NCI-H1092 treated with DMSO at 0.1 percent for 48 hours (cell line): ENCODE measurements at places on chromosomes 11 and 22.

- DNase-seq: no peak
These were observed 68.5 kb upstream of the PITPNB start for GRCh38 chr22:27987557-27987956.

DNA sequence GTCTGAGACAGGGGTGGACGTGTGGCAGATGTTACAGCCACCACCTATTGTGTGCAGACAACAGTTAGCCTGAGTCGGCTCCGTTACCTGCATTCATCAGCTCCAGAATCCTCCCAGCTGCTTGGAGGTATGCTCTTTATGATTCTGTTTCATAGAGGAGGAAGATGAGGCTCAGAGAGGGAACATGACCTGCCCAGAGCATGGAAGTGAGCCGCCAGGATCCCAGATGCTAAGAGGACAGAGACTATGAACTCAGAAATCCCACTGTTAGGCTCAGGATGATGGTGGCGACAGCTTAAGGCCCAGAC, 1.5 kb downstream of the EMID1 start:
- DNase-seq: no peak

GRCh38 chr22:21672107-21672629, 6.4 kb downstream of the PPIL2 start:
- DNase-seq: no peak

DNA sequence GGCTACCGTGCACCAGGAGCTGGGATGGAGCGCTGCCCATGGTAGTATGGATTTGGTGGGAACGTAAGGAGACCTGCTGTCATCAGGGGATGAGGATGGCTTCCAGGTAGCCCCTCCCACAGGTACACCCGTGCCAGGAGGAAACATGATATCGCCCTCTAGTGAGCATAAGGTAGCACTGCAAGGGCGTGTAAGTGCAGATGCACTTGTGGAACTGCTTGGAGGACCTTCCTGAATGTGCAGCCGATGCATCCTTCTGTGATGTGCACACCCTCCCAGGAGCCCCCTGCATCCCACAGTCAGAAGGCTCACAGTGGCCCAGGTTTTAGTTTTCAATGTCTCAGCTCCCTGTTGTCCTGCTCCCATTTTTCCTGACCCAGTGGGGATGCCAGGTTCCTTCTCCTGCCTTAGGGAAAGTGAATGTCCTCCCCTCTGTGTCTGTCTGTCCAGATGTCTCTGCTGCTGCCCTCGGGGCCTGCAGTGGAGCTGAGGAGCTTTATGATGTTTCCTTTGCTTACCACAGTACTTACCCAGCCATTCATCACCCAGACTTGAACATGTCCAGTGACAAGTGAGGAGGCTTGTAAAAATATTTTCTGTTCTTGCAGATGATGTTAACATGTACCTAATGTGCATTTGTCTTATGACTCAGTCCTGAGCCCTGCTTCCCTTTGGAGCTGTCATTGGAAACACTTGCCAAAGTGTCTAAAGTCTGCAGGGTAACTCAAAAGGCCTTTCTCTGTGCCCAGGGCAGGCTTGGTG, 49.2 kb downstream of the DBX1 start:
- DNase-seq: peak; percentile 74

DNA sequence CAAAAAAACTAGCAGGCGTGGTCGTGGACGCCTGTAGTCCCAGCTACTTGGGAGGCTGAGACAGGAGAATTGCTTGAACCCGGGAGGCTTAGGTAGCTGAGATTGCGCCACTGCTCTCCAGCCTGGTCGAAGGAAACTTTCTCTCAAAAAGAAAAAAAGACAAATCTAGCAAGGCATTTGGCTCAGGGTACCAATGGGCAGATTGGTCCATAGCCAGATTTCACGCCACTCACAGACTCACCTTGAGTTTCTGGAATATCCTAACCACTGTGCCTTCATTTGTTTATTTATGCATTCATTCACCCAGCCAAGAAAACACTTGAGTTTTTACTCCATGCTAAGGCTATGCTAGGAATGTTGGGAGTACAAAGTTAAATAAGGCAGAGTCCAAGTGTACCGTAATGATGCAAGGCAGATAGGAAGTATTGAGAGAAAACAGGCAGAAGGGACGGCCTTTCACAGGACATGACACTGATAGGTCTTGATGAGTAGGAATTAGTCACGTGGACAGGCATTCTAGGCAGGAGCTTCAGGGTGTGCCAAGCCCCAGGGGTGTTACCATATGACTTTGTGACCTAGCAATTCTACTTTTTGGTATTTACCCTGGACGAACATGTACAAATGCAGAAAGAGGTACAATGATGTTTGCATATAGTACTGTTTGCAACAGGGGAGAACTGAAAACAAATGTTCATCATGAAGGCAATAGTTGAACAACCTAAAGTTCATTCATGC, 3.0 kb upstream of the PACSIN3 start:
- DNase-seq: no peak

GRCh38 chr11:133952199-133953190, 4.3 kb downstream of the IGSF9B start:
- no peak for DNase-seq

DNA sequence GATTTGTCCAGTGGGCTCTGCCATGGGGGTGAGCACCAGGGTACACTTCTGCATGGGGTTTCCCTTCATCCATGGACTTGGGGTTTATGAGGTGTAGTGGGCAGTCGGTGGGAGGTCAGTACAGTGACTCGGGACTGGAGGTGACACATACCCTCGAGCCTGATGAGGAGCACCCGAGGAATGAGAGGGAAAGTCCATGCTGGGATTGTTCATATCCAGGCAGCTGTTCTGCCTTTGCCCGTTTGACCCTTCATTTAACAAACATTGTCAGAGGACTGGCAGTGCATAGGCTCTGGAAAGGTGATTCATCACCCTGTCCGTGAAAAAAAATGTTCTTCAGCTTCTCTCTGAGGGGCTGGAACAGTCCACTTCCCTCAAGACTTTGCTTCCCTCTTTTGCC, 2.7 kb downstream of the NAV2 start:
- no peak for DNase-seq

- DNase-seq: no peak
These were observed 1.1 kb upstream of the PRG2 start for GRCh38 chr11:57391539-57391938.

- DNase-seq: no peak
These were observed 77.7 kb downstream of the MAML2 start for GRCh38 chr11:96265220-96265737.

GRCh38 chr11:96242971-96243647, 99.9 kb downstream of the MAML2 start:
- peak; percentile 85 for DNase-seq

- no peak for DNase-seq
These were observed 179.2 kb upstream of the ZC3H12C start for GRCh38 chr11:109914038-109914437.
